ENCODE measurements at places on chromosomes 16 and 17.

DNA sequence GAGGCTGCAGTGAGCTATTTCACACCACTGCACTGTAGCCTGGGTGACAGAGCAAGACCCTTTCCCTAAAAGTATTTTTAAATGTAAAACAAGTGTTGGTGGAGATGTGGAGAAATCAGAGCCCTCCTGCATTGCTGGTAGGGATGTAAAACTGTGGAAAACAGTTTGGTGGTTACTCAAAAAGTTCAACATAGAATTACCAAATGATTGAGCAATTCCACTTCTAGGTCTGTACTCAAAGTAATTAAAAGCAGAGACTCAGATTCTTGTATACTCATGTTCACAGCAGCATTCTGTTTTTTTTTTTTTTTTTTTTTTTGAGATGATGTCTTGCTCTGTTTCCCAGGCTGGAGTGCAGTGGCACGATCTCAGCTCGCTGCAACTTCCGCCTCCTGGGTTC is 141.8 kb downstream of the PITPNC1 start:
- DNase-seq: no peak

DNA sequence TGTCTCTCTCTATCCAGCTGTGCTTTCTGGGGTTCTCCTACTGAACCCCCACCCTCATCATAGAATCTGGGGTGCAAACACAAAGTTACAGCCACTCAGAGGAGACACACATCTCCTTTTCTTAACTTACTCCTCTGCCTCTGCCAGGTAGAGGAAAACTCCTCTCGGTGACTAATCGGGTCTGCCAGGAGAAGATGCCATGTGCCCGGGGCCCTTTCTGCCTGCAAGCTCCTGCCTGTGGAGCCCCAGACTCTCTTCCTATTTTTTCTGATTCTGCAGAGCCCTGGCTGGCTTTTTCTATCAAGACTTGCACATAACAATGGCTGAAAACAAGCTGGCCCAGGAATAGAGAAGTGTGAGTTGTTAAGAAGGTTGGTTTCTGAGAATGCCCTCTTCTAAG is 10.4 kb downstream of the SLC6A4 start:
- no peak for DNase-seq

GRCh38 chr17:81287152-81287551 is 8.0 kb downstream of the SLC38A10 start:
- peak; percentile 45 for DNase-seq

DNA sequence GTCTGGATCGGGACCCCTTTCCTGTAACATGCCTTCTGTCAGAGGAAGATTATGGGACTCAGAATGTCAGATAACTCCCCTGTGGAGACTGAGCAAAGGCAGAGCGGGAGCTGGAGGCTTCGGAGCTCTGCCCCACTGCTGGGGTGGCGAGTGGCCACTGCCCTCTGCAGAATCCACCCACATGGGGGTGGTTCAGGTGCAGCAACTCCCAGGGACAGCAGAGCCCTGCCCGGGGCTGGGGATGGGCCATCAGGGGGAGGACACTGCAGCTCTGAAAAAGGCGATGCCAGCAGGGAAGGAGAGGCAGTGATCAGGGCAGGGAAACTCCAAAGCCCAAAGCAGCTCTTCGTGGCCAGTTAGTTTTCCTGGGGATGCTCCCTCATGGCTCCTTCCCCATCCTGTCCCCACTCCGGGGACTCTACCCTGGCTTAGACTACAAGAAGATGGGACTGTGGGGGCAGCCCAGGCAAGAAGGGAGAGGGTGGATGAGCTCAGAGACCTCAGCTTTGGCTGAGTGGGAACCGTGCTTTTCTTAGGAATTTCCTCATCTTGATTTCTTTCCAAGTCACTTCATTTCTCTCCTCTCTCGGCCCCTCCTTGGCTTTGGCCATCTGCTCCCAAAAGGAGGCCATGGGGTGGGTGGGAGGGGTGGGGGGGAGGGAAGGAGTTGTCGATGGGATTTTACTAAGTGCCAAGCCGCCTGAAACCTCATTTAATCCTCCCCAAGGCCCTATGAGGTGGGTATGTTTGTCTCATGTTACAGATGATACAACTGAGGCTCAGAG is 4.0 kb downstream of the CA4 start:
- DNase-seq: no peak

GRCh38 chr16:51464996-51465395 is 313.9 kb upstream of the SALL1 start:
- no peak for DNase-seq

DNA sequence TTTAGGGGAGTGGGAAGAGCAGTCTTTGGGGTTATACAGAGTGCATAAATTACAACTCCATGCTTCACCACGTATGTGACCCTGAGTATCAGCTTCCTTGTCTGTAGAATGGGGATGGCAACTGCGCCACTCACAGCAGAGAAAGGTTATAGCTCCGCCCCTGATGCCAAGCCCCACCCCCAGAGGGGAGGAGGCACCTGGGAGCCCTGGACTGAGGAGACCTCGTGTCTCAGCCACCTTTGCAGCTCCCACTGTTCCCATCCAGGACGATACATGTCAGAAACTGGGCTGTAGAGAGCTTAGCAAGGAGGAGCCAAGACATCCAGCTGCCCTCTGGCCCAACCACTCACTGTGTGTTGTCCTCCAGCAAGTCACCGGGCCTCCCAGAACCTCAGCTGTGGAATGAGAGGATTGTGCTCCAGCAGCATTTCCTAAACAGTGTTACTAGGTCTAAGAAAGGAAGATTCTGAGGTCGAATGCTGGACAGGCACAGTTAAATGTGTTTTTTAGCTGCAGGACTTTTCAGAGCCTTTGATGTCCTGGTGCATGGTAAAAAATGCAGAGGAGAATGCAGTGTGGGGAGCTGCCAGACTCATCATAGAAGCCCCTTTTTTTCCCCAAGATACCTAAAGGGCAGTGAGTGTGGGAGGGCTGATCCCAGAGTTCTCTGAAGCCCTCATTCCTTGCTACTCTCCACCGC is 49.4 kb downstream of the BEAN1 start:
- DNase-seq: no peak

DNA sequence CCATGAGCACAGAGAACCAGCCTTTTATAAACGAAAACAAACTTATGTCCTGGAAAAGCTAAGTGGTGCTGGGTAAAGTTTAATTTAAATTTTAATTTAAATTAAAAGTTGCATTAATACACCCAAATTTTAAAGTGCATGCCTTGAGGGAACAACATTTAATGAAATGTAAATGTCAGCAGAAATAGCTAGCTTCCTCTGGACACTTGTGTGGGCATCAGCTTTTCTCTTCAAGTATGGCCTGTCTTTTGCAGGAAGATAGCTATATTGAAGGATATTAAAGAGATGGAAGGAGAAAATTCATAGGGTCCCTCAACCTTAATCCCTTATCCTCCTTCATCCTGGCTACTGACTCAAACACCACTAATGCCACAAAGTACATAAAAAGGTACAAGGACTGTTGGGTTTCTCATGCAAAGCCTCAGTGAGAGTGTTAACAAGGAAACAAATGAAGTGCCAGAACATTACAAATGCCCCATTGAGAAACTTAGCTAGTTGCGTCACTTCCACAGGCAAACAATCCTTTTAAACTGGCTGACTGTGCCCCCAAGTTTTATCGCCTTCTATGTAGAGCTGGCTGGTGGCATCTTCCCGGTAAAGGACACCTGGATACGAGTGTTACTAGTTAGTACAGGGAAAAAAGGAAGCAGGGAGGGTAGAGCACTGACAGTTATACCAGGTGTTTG is 14.1 kb downstream of the PHF12 start:
- no peak for DNase-seq

- peak; percentile 53 for DNase-seq
Observed at GRCh38 chr16:56610017-56610608, 1.7 kb downstream of the MT2A start.

GRCh38 chr17:2854143-2855055 is 58.2 kb downstream of the RAP1GAP2 start:
- DNase-seq: peak; percentile 73

- DNase-seq: no peak
Observed at GRCh38 chr16:67425580-67425979, 5.3 kb upstream of the HSD11B2 start.

DNA sequence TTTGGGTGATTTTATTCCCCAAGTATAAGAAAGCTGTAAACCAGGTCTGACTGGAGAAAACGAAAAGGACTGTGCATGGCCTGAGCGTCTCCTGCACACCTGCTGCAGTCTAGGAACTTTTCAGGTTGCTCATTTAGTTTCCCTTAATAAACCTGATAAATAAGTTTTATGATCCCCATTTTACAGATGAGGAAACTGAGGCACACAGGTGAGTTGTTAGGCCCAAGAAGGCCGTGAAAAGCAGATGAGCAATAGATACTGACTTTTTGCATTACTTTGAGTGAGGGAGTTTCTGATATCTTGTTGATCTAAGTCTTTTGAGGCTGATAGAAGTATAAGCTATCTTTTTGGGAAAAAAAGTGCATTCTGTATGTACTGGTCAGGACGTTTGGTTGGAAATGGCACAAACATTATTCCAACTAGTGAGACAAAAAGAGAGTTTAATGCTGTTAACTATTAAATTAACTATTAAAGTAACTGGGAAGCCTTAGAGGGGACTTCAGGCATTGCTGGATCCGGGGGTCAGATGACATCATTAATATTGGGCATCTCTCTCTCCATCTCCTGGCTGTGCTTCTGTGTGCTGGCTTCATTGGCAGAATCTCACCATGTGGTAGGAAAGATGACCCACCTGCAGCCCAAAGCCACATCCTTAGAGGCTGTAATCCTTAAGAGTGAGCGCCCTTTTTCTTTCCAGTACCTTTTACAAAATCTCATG is 163.4 kb downstream of the CMIP start:
- DNase-seq: no peak

- no peak for DNase-seq
Observed at GRCh38 chr17:61758430-61758829, 104.9 kb downstream of the BRIP1 start.

DNA sequence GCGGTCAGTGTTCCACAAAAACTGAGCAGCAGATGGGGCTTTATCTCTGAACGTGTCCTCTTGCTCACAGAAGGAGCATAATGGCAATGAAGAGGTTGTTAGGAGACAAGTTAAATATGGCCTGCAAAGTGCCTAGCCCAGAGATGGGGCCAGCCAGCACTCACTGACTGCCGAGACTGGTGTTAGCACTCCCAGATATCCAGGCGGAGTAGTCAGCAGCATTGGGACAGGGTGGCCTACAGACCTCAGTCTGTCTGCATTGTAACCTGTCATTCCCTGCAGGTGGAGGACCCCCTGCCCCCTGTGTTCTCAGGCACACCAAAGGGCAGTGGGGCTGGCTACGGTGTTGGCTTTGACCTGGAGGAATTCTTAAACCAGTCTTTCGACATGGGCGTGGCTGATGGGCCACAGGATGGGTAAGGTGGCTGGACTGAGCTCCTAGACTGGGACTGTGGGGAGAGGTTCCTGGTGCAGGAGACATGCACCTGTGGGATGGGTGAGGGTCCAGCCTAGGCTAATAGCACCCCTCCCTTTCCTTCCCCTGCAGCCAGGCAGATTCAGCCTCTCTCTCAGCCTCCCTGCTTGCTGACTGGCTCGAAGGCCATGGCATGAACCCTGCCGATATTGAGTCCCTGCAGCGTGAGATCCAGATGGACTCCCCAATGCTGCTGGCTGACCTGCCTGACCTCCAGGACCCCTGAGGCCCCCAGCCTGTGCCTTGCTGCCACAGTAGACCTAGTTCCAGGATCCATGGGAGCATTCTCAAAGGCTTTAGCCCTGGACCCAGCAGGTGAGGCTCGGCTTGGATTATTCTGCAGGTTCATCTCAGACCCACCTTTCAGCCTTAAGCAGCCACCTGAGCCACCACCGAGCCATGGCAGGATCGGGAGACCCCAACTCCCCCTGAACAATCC is 4.2 kb downstream of the MFAP4 start:
- DNase-seq: no peak

DNA sequence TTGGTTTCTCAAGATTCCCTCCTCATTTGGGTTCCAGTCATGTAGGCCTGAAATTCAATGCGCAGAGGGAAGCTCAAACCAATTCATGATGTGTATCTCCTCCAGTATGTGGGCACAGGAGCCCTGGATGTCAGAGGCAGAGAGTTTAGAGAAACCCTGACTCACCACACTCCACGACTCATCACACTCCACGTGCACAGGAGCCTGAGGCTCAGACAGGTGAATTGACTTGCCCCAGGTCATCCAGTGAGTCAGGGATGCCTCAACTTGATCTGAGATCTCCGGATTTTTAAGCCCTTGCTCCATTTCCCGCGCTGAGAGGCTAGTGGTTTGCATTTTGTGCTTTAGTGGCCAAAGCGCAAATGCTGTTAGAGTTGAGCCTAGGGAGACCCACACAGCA is 183.9 kb downstream of the HAPSTR1 start:
- DNase-seq: no peak

GRCh38 chr17:75489511-75489955 is 25.8 kb downstream of the CASKIN2 start:
- DNase-seq: no peak

GRCh38 chr16:48231727-48232492 is 12.2 kb upstream of the LONP2 start:
- no peak for DNase-seq

DNA sequence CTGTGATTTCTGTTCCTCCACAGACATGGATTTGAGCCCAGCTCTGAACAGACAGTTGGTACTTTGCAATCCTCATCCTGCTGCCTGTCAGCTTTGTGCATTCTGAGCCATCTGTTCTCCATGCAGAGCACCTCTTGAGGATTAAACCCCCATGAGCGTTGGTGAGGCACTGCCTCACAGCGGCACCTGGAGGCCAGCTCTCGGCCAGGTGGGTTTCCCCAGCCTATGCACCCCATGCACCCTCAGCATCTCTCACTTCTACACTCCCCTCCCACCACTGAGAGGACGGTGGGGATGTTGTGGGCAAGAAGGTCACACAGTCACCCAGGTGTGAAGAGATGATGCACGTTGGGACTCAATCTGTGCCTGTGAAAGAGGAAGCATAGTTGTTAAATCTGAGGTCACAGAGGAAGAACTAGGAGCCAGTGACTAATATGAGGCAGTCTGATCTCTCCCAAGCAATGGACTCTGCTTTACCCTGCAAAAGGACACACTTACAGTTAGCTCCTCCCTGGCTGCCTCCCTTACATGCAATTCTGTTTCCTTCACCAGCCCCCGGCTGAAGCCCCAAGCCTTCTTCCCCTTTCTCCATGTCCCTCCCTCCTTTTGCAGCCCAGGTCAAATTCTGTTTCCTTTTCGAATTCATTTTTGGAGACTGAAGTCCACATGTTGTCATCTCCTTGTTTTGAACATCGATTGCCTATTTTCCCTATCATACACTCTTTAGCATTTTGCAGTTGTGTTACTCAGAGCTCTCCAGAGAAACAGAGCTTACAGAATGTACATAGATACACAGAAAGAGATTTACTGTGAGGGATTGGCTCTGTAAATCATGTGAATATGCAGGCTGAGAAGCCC is 58.5 kb downstream of the HS3ST3B1 start:
- no peak for DNase-seq

Measured in heart left ventricle (tissue), 16 donors.